GM13976 (cell line): ENCODE measurements at places on chromosomes 6 and 20.
A peak's percentile ranks its signal among the peaks of the same experiment; 100 is the strongest.

DNA sequence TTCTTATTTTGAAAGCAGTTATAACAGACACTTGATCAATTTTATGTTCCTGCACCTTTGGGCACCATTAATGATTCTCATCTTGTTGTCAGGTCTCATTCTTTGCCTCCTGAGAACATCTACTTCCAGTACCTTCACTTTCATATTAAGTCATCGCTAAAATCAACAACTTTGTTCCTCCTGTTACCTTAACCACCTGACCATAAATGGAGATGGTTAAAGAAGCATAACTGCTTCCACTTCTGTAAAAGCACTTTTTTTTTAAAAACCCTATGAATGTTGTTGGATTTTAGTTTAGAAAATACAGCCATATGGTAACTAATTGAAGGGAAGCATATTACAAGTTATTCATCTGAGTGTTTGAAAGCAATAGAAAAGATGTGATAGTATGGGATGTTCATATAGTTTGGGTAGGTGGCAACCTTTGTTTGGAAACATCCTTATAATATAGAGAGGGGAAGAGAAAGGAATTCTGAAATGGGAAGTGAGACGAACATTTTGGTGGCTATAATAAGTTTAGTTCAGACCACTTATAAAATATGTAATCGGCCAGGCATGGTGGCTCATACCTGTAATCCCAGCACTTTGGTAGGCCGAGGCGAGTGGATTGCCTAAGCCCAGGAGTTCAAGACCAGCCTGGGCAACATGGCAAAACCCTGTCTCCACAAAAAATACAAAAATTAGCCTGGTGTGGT, 53.9 kb downstream of the AFG1L start:
- DNase-seq = peak; percentile 82

DNA sequence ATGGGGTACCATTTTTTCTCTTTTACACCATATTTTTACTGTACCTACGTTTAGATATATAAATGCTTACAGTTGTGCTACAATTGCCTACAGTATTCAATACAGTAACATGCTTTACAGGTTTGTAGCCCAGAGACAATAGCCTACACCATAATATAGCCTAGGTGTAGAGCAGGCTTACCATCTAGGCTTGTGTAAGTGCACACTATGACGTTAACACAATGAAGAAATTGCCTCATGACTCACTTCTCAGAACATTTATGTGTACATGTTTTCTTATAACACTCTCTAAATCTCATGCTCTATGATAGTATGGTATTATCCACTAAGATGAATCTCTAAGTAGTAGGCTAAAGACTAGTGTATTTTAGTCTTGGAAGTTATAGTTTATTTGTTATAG, 13.5 kb downstream of the GPR63 start:
- DNase-seq = no peak

GRCh38 chr20:2387180-2387577, 6.5 kb downstream of the TGM6 start:
- peak; percentile 72 for DNase-seq

DNA sequence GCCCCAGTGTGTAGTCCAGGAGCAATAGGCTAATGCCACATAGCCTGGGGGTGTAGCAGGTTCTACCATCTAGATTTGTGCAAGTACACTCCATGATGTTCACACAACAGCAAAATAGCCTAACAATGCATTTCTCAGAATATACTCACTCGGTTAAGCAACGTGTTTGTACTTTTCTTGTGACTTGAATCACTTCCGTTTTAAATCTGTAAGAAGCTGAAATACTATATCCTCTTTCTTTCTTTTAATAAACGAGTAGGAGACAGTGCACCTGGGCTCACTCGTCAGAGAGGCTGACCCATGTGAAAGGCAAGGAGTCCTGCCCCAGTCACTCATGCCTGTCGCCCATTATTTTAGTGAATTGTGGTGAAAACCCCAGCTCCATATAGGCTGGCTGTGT, 201.6 kb downstream of the FOXA2 start:
- DNase-seq = no peak

DNA sequence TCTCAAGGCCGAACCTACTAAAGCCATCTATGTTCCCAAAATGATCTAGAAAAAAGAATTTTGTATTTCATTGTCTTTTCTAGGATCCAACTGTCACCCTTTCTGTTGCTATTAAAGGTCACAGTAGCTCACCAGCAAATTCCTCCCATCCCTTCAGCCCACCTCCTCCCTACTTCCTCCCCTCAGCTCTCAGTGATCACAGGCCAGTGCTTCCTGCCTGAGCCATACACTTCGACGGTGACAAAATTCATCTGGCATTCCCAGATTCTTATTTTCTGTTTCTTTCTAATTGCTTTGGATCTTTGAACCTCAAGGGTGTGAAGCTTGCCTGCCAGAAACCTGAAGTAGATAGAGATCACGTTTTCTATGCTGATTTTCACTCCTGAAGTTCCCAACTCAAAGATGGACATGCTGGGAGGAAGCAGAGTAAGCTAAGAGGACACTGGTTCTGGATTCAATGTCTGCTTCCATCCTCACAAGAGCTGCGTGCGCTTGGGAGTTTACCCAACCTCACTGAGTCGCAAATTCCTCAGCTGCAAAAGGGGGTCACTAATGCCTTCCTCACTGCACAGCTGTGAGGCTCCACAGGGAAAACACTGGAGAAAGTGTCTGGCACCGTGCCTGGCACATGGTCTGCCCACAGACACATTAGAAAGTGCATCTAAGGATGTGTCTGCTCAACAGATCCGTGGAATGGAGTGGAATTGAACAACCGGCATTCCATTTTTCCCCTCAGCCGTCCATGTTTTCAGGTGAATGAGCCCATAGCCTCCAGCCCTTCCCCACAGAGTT, 34.5 kb downstream of the MDGA1 start:
- no peak for DNase-seq
